ENCODE measurements at places on chromosomes 7 and 10.
A peak's percentile ranks its signal among the peaks of the same experiment; 100 is the strongest.

GRCh38 chr10:120791316-120791715 lies 59.8 kb upstream of the WDR11 start:
- DNase-seq = no peak

DNA sequence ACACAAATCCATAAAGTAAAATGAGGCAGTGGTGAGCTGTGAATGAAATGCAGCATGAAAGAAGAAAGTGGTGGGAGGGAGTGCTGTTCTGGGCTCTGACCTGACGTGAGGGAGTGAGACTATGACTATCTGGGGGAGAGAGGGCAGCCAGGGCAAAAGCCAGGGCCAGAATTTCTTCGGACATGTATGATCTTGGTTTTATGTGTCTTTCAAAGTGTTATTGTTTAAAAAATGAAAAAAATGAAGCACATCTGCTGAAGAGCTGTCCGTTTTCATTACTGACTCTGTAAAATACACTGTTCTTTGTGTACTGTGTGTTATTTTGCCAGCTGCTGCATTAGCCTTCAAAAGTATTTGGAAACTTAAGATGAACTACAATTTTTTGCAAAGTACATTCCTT lies 70.2 kb upstream of the KLF14 start:
- no peak for DNase-seq

DNA sequence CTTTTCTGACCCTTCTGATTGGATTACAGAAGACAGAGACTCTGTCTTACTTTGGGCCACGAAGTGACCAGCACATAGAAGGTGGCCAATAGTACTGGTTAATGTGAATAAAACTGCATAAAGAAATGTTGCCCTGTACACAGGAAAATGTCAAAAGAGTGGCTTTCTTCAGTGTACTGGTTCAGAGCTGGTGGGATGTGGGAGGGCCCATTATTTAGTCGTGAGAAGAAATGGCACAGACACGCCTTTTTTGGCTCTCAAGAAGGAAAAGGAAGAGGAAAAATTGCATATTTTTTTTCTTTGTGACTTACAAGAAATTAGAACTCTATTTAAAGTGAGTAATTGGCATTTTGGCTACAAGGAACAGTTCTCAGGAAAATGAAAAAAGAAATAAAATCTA lies 129.7 kb downstream of the DGKI start:
- no peak for DNase-seq

DNA sequence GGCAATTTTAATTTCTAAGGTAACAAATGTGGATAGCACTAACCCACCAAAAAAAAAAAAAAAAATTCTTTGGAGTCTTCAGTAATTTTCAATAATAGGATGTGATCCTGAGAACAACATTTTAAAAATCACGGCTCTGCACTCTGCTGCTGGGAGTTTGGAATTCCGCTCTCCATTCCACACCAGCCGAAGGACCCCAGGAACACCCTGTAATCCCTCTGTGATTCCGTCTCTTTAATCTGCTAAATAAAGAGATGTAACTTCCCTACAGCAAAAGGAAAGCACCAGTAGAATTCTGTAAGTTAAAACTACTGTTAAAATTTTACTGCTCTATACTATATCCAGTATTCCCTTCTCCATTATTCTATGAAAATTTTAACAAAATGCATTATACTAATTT lies 284.5 kb downstream of the PTPRN2 start:
- no peak for DNase-seq

DNA sequence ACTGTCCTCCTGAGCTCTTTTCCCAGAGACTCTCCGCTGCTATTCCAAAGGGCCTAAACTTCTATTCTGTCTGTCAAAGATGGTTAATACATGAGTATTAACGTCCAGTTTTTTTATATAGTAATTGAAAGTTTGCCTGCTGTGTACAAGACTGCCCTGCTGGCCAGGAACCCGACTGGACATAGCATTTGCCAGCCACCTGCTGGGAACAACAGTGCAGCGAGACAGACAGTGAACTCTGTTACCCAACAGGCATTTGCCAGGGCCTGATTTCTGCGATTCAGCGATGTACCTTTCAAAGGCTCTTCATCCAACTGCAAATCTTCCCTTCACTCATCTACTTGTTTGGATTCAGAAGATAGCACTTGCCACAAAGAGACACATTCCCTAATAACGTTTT lies 128.8 kb upstream of the SEM1 start:
- no peak for DNase-seq

- DNase-seq = no peak
These were observed 30.4 kb downstream of the PDLIM1 start for GRCh38 chr10:95260397-95260881.

- DNase-seq = no peak
These were observed 172.6 kb upstream of the TNRC18 start for GRCh38 chr7:5596046-5596895.

GRCh38 chr10:69738858-69739435 lies 62.8 kb upstream of the COL13A1 start:
- no peak for DNase-seq

GRCh38 chr7:74306004-74306729 lies 17.0 kb downstream of the CLIP2 start:
- DNase-seq = no peak

- no peak for DNase-seq
These were observed 130.5 kb downstream of the ADCY1 start for GRCh38 chr7:45704683-45705016.

- DNase-seq = no peak
These were observed 75.6 kb downstream of the ADAM22 start for GRCh38 chr7:88009651-88010050.

- no peak for DNase-seq
These were observed 8.6 kb upstream of the PPP2R2D start for GRCh38 chr10:131891929-131892805.

DNA sequence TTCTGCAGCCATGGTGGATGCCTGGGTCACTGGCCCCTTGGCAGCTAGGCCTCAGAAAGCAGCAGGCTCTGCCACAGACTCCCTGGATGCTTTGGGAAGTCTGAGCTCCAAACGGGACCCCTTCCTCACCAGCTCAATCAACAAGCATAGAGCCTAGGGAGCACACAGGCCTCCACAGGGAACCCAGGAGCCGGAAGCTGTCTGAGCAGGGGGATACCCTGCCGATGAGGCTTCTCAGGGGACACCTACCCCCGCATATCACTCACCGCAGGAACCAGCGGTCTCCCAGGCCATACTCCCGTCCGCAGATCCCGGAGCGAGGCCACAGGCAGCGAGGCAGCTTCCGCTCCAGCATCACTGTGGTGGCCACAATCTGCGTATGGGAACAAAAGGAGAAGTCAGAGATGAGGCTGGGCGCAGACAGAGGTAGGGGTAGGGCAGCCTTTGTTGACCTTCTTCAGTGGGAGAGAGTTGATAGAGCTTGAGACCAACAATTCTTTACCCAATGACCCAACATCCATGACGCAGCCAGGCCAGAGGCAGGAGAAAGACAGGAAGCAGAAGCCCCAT lies 13.4 kb downstream of the TRPV6 start:
- DNase-seq = no peak

DNA sequence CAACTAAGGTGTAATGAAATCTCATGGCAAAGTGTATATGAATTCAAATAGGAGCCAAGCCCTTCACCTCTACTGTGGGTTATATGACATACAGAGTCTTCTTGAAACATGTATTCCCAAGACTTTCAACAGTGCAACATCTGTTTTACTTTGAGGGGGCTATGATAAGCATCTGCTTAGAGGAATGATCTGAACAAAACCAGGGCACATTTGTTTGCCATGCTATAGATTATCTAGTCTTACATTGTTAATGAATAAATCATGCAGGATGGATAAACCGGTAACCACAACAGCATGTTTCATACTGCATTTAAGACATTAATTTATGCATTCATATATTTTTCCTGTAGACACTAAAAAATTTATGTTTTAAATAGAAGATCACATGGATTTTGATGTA lies 1021.9 kb downstream of the LRMDA start:
- DNase-seq = no peak

DNA sequence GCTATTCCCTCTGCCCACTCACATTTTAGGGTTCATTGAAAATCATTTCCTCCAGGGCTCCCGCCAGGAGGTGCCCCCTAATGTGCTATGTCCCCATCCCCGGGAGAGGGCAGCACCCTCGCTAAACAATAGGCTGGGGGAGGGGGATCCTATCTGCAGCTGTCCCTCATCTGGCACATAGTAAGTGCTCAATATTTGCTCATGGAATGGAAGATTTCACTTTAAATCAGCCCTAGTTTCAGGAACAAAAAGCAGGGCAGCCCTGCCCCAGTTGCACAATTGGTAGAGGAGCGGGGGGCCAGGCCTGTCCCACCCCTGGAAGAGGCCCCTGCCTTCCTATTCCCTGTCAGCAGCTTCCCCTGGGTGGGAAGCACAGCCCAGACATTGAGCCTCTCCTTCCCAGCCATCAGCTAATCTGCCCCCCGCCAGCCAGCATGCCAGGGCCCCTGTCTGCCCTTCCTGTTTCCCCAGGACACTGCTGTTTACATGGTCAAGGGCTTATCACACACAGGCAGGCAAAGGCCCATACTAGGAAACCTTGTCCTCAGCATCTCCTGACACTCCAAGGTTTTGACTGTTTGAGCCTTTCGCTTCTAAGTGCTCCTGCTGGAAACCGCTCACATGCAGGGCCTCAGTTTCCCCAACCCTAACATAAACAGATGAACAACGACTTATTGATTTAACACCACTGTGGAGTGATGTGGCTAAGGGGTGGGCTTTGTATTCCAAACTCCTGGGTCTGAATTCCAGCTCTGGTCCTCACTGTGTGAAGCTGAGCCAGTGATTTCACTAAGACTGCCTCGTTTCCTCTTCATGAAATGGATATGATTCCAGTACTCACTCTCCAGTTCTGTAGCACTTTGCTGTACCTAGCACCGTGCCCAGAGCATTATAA lies 130.7 kb upstream of the ZMIZ1 start:
- DNase-seq = peak; percentile 20

DNA sequence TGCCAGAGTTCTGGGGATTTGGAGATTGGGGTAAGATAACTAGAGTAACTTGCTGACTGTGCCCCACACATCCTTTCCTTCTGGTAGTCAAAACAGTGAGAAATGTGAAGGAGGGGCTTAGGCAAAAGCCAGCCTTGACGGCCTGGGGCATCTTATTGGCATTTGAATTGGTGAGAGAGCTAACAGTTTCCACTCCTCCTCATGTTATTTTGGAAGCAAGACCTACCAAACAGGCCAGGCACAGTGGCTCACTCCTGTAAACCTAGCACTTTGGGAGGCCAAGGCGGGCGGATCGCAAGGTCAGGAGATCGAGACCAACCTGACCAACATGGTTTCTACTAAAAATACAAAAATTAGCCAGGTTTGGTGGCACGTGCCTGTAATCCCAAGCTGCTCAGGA lies 596.6 kb downstream of the GRM8 start:
- no peak for DNase-seq

DNA sequence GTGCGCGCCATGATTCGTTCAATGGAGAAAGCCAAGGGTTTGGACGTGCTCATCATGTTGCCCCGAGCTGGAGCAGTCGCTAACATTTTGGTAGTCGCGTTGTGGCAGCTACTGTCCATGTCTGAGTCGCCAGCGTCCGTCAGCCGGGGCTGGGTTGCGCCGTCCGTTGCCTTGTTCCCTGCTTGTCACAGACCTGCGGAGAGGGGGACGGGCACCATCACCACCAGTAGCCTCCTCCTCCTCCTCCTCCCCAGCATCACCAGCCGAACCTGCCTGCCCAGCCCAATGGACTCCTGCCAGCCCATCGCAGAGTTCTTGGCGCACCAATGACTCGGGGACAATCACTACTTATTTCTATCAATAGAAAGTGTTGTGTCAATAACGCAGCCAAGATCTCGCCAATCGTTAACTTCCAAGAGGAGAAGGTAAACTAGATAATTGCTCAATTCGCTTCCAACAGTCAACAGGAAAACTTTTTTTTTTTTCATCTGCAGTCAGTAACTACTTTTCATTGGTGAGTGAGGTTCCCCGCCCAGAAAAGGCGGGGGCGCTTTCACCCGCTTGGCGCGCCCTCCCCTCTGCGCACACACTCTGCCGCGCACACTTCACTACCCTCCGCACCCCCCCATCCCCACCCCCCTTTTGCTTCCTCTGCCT lies at the start of gene FEZF1:
Gene FEZF1, minus strand, starts transcription at position 432 of the 657 bp plus-strand sequence. Its CDS starts 313 bp downstream, at position 119.
- no peak for DNase-seq

DNA sequence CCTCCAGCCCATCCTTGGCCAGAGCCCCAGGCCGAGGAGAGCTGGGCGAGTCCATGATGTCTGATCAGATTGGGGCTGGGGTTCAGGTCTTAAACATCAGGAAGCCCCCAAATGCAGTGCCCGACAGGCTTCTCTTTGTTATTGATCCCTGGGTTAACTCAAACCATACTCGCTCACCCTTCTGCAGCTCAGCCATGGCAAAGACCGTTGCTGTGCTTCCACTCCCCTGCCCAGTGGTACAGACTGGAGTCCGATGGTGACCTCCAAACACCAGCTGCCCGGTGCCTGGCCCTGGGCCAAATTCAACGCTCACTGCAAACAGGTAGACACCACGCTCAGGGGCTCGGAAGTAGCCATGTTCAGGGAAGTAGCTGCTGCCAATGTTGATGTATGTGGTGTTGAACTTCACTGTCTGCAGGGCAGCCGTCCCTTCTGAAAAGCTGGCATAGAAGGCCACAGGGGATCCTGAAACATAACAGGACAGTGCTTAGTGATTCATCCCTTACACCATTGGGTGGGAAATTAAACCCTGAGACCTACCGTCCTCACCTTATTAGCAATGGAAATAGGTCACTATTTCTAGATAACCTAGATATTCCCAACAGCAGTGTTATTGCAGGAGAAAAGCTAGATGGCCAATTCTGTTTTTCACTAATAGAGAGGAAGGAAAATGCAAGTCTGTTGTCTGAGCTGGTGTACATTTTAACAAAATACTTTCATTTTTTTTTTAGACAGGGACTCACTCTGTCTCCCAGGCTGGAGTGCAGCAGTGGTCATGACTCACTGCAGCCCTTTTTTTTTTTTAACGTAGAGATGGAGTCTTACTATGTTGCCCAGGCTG lies 20.5 kb downstream of the MMRN2 start:
- DNase-seq = no peak

DNA sequence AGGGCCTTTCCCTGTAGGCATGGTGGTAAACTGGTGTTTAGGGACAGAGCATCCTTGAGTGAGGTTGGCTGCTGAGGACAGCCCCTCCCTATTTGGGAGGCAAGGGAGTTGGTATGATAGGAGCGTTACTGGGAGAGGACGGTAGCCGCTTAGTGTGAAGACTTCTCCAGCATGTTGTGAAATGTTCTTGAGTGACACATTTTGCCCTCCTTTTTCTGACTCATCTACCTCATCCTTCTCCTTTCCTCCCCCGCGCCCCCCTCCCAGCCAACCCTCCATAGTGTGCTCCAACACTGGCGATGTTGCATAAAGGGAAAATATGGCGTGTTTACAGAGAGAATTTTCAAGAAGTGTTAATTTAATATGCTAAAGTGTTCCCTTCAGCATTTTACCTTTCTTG lies 645.0 kb upstream of the GALNT17 start:
- no peak for DNase-seq

- no peak for DNase-seq
These were observed 160.7 kb downstream of the NXPH1 start for GRCh38 chr7:8594115-8594514.

DNA sequence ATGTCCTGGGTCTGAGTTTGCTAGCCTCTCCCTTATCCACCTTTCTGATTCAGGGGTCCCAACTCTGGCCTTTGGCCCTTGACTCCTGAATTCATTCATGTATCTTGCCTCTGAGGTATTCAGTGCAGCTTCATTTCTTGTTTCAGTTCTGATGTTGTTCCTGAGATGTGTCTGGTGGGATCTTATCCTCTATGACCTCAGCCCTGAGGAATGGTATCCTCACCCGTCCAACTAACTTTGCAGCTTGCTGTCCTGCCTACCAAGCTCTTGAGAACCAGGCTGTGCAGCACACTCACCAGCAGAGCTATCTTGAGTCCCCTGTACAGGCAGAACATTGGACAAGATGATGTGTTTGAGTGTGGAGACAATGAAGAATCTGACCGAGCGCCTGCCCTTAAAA lies 13.8 kb downstream of the SUFU start:
- DNase-seq = no peak

All from glomerular endothelial cell (primary cell).